ENCODE measurements at places on chromosomes 7 and 10. TPM values are rescaled to one million over a fixed set of nuclear protein-coding genes. Genes with fewer than 3 reads are reported as not detected.
A peak's percentile ranks its signal among the peaks of the same experiment; 100 is the strongest.

DNA sequence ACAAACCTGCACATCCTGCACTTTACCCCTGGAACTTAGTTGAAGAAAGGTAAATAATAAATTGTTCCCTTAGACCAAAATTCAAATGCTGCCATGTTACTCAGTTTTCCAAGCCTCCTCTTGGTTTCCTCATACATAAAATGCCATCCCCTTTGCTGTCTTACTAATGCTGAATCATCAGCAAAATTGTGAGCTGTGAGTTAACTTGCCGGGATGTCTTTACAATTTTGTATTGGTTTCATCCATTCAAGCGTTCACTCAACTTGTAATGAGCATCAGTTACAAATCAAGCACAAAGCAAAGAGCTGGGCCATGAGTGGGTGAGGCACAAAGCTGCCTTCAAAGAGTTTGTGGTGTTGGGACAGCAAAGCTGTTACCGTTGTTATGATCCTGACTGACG, 395.8 kb upstream of the ZMIZ1 start:
- no peak for DNase-seq

DNA sequence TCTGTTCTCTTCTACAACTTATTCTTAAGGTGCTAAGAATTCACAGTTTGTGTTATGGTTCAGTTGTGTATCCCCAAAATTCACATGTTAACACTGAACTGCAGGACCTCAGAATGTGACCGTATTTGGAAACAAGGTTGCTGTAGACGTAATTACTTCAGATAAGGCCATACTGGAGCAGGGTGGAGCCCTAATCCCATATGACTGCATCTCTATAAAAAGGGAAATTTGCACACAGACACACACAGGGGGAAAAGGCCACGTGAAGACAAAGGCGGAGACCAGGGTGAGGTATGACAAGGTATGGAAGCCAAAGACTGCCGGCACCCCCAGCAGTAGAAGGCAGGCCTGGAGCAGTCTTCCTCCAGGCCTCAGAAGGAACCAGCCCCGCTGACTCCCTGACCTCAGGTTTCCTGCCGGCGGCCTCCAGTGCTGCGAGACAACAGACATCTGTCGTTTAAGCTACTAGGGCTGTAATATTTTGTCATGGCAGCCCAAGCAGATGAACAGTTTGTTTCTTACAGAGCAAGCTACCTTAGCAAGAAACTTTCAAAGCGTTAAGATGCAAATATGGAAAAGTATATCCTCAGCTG, 98.7 kb downstream of the PROSER2 start:
- DNase-seq = peak; percentile 46

GRCh38 chr7:157712666-157713235, 375.9 kb downstream of the DNAJB6 start:
- no peak for DNase-seq

DNA sequence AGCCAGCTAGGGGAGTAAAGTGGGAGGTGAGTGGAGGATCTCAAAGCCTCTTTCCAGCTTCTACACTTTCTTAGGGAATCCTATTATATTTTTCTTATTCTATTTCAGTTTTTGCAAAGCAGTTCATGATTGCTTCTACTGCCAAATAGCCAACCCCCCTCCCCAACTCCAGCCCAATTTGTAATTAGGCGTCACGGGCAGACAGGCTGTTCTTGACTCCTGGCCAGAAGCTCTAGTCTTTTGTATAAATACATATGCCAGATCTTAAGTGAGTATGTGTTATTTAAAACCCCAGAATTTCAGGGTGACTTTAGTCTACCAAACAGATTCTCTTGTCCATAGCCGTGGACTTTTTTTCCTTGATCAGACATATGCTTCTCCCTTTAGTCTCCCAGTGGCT, 255.2 kb downstream of the BUB3 start:
- DNase-seq = no peak

DNA sequence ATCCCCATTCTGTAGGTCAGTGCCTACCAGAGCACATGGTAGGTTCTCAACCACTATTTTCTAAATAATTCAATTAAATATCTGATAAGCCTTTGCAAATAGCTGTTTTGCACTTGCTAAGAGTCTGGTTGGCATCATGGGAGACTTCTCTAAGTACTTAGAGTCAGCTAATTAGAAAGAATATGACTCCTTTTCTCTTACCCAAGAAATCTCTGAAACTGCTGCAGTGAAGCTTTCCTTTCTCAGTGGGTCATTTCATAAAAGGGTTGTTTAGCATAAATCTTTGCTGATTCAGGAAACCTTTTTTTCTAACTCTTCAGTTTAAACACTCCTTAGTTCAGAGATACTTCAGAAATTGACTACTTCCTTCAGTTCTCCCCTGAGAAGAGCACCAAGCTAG, 438.9 kb downstream of the ADRA2A start:
- DNase-seq = no peak

DNA sequence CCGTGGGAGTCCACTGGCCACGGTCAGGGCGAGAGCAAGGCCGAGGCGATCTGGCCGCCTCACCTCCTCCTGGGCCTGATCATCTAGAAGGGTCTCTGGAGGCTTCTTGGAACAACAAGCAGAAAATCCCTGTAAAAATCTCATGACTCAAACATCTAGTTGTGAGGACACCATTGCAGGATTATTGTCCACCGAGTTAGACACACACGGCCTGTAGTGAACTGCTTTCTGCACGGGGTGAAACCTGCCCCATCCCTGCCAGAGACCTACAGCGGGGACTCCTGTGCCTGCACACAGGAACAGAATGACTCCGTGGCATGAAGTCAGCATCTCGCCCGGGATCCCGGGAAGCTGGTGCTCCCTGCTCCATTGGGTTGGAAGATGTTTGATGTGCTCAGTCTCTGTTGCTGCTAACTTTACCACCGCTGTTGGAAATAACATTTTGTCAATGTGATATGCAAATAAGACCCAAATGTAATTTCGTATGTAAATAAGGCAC, 267.0 kb upstream of the TCERG1L start:
- peak; percentile 1 for DNase-seq

DNA sequence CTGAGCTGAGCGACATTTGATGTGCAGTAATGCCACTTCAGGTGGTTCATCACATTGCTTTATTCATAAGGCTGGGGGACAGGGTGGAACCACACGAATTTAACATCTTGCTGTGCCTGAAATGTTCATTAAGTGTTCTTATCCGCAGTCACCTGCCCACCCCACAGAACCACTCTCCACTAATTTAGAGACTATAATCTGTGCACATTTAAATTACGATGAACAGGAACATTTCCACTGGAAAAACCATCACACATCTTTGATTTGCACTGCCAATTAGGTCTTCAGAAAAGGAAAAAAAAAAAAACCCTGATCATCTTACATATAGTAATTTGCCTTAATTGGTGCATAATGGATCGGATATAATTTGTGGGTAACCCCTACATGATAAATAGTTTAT, 2.3 kb downstream of the CDCA7L start:
- DNase-seq = no peak

DNA sequence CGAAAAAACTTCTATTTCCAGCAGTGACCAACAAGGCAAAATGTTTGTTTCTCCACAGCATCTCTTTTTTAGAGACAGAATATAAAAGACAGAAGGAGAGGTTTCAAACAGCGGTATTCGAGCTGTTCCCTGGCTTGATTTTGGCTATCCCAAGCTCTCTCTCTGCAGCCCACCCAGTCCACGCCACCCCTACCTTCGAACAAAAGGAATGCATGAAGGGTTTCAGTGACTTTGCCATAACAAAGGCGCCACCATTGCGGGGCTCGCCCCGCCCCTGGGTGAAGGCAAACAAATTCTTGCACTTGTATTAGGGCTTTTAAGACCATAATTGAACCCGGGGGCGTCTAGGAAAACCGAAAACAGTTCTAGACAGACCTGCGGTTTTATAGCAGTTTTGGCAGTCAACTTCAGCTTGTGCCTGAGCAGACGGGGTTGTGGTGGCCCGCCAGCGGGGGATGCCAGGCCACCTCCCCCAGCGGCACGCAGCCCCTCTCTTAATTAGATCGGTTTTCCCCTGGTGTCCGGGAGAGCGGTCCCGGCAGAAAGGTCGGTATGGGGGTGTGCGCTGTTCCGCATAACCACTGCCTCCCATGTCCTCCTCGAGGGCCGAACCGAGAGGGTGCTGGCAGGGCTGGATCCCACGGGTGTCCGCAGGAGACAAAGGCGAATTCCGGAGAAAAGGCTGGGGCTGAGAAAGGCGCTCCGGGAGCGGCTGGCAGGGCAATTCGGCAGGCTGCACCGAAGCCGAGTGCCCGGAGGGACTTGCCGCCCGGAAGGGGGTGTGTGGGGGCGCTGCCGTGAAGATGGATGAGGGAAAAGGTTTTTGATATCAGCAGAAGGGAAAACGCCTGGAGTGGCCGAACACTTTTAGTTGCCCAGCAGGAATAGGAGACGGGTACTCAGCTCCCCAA, 2.7 kb upstream of the HOXA11 start:
- DNase-seq = no peak

GRCh38 chr7:141209454-141209853, 135.6 kb downstream of the TMEM178B start:
- DNase-seq = no peak

DNA sequence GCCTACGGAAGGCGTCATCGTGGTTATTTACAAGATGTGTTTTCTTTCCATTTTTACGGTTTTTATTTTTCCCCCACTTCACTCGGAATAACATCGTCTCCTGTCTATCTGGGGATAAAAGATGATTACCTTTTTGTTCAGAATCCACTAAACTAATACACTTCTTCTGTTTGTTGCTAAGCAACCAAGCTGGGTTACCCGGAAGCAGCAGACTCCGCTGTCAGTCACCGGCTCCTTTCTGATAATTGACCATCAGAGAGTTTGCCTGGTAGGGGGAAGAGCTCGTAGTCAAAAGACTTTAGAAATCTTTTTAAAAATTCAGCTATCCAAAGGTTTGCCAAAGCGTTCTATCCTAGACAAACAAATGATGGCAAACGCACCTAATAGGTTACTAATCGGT, 75.0 kb upstream of the SFMBT2 start:
- no peak for DNase-seq

- DNase-seq = no peak
These were observed 43.7 kb downstream of the JAZF1 start for GRCh38 chr7:28136885-28137284.

DNA sequence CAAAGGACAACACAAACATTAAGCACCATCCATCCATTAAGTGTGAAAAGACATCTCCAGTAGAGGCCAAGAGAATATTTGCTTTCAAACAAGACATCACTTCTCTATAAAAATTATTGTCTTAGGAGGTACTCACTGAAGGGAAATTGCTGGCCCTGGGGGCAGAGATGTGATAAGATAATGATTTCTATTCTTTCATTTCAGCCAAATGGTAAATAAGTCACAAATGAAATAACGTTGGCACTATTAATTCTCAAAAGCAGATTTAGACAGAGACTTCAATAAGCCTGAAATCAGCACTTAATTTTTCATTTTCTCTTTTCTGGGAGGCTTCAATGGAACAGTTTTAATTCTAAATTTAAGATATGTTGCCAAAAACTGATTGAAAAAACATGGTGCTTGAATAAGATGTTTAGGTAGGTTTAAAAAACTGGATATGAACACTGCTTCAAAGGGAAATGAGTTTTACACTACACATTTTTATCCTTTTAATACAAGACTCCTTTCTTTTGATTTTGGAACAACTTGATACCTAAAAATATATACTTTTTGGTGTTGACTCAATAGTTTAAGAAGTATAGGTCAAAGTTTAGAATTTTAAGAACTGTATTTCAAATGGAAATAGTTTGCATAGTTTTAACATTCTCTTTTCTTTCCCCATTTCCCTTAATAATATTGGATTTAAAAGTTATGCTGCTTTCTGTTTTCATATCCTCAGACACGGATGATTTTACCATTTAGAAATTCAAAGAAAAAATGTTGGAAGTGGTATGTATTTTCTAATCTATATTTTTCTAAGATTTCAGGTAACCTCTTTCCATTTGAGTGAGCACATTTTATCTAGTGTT, 204.0 kb downstream of the AHR start:
- no peak for DNase-seq

DNA sequence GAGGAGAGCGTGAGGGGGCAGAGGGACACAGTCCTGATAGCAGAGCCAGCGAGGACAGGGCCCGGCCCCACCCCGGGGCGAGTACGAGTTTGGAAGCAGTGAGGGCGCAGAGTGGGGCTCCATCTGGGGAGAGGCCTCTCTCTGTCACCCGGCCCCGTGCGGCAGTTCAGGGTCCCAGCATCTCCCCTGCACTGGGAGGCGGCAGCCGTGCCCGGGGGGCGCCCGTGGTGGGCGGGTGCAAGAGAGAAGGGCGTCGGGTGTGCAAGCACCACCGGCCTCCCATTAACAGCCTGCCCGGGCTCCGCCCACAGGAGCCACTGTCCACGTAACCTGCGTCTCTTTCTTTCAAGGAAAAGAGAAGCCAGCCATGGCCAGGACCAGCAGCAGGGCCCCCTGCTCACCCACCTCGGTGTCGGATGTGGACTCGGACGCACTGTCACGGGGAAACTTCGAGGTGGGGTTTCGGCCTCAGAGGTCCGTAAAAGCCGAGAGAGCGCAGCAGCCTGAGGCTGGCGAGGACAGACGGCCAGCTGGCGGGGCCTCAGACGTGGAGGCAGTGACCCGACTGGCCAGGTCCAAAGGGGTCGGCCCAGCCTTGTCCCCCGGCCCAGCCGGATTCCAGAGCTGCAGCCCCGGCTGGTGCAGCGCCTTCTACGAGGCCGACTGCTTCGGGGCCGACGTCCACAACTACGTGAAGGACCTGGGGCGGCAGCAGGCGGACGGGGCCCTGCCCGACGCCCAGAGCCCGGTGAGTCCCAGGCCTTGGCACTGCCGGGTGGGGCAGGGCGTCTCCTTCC, 28.7 kb upstream of the UTF1 start:
- no peak for DNase-seq

GRCh38 chr7:129721068-129721467, 109.5 kb downstream of the NRF1 start:
- no peak for DNase-seq

- DNase-seq = no peak
These were observed 89.2 kb downstream of the MICALL2 start for GRCh38 chr7:1369916-1370657.

GRCh38 chr7:92520024-92520423, 8.3 kb downstream of the PEX1 start:
- DNase-seq = no peak

DNA sequence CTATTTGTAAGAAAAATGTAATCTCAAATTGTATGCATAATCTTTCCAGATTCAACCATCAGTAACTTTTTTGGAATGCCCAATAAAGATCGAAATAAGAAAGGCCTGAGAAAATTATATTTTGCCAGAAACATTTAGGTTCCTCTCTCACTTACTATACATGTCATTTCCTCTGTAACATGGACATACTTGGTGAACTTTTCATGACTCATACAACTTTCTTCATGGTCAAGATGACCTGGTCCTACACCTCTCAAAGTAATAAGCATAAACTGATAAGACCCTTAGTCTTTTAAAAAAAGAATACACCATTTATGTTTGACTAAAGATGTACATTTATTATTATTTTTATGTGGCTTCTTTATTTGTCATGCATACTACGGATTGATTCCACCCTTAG, 125.3 kb downstream of the REEP3 start:
- DNase-seq = no peak

The NEUROG3 gene
- total RNA-seq = not detected

The LOXL4 gene
- total RNA-seq = 2.8 TPM

The CUBN gene
- 1.8 TPM for total RNA-seq

The GPR26 gene
- not detected for total RNA-seq

The CALHM1 gene
- total RNA-seq = not detected

The LEP gene
- total RNA-seq = 0.54 TPM

Data from lower leg skin (tissue), 4 donors.